ENCODE measurements at places on chromosomes 2 and 18. TPM values are rescaled to one million over a fixed set of nuclear protein-coding genes. Genes with fewer than 3 reads are reported as not detected.

DNA sequence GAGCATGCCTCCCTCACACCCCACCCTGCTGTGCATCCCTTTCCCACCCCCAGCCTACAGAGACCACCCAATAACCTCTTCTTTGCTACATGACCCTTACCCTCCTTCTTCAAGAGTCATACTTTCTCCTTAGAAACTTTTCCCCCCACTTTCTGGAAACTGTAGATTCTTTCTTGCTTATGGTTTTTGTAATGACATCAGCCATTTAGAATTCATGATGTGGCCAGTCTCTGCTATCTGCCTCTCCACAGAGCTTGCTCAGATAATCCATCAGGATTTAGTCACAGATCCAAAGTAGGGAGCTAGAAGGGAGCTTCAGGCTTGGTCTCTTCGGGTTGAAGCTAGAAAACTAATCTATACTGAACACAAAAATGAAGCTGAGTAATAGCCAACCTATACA is 36.5 kb downstream of the GALM start:
- no peak overlapping the region for H3K27ac ChIP-seq
- no peaks in the 10 kb centered on the region for H3K36me3 ChIP-seq
- no peak overlapping the region for H3K4me3 ChIP-seq
- no peak for DNase-seq
- no peaks in the 10 kb centered on the region for H3K4me1 ChIP-seq

- no peak overlapping the region for H3K27ac ChIP-seq
- DNase-seq, result peak; percentile 62
- no peaks in the 10 kb centered on the region for H3K36me3 ChIP-seq
- H3K4me3 ChIP-seq, result peak overlapping the region; percentile 92
Observed at GRCh38 chr2:40488927-40489677, 37.2 kb upstream of the SLC8A1 start.

DNA sequence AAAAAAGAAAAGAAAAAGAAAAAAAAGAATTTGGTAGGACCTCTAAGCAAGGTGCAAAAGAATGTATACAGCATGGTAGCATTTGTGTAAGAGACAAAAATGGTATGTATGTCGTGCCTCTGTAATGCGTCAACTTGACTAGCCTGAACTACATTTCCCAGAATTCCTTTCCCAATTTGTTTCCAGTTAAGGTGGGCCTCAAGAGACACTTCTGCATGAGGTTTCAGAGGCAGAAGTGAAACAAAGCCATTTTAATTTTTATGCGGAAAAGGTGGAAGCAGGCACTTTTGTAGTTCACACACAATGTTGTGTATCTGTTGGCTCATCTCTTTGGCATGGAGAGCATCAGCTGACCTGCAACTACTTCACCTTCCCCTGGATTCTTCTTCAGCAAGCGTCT is 56.5 kb upstream of the PAPOLG start:
- H3K4me1 ChIP-seq, result no peaks in the 10 kb centered on the region
- H3K27ac ChIP-seq, result no peak overlapping the region
- H3K4me3 ChIP-seq, result no peak overlapping the region
- DNase-seq, result no peak
- H3K36me3 ChIP-seq, result no peaks in the 10 kb centered on the region

DNA sequence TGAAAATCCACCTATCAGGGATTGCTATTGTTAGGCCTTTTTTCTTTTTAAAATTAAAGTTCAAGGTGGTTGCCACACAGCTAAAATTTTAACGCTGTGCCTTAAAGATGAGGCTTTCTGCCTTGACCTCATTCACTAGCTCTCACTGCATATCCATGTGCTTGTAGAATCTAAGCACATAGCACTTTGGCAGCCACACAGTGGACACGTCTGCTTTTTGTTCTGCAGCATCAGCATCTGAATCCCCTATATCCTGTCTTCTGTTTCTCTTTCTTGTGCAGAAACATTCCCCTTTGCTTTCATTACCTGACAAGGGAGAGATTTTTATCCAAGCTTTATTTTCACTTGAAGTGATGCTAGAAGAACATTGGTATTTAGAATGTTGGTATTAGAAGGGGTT is 38.1 kb downstream of the RALB start:
- H3K4me3 ChIP-seq, result no peak overlapping the region
- DNase-seq, result no peak
- peaks cover 3% of the 10 kb centered on the region for H3K4me1 ChIP-seq
- H3K36me3 ChIP-seq, result peaks cover 38% of the 10 kb centered on the region
- no peaks in the 10 kb centered on the region for H3K27me3 ChIP-seq
- H3K27ac ChIP-seq, result no peak overlapping the region

DNA sequence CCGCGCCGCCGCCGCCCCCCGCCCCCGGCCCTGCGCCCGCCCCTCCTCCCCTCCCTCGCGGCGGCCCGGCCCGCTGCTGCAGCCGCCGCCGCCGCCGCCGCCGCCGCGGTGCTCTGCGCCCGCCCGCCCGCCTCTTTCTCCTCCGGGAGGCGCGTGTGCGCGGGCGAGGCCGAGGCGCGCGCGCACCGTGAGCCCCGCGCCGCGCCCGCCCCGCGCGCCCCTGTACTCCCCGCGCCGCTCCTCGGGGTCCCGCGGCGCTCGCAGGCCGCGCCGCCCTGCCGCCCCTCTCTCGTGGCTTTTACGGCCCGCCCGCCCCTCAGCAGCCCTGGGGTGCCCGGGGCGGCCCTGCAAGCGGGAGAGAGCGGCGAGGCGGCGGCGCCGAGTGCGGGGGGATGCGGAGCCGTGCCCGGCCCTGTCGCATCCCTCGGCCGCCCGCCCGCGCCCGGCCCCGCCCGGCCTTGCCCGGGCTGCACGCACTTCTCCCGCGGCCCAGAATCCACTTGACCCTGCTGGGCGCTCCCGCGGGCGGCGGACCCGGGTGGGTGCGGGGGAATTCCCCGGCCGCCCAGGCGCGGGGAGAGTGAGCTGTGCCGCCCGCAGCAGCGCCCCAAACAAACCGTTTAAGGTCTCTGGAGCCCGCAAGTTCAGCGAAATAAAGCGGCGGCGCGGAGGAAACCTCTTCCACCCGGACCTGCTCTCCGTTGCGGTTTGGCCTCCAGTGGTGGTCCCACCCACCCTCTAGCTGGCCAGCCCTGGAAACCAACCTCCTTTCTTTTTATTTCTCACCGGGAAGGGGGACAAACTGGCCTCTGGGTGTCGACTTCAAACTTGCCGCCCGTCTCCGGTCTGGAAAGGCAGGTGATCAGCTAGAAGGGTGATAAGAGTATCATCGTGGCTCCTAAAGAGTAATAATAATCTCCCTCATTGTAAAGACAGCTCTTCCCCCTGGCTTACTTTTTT is 37.4 kb downstream of the AFF3 start:
- H3K4me3 ChIP-seq, result peak overlapping the region; percentile 65
- peaks cover 3% of the 10 kb centered on the region for H3K4me1 ChIP-seq
- peak; percentile 62 for DNase-seq
- no peak overlapping the region for H3K27ac ChIP-seq

The IL1F10 gene
- total RNA-seq, result not detected
